T-helper 17 cell (primary cell): ENCODE measurements at places on chromosomes 12 and 14. TPM values are rescaled to one million over a fixed set of nuclear protein-coding genes. Genes with fewer than 3 reads are reported as not detected.

DNA sequence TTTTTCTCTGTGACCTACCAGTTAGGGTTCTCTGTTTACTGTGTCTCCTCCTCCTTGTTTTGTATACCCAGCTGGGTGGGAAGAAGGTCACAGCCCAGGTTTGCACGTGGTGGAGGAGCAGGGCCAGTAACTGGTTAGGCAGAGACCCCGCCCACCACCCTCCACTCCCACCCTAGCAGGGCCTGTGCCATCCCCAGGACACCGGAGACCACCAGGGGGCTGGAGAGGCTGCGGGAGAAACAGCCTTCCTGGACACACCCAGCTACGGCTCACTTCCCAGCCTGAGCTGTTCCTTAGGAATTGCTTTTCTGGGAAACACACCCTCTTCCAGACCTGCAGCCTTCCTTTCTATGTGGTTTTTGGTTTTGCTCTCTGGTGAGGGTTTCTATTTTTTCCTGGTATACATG lies 21.1 kb downstream of the BDKRB2 start:
- no peaks in the 10 kb centered on the region for H3K36me3 ChIP-seq
- no peak overlapping the region for H3K4me3 ChIP-seq
- H3K4me1 ChIP-seq, result peaks cover 2% of the 10 kb centered on the region

DNA sequence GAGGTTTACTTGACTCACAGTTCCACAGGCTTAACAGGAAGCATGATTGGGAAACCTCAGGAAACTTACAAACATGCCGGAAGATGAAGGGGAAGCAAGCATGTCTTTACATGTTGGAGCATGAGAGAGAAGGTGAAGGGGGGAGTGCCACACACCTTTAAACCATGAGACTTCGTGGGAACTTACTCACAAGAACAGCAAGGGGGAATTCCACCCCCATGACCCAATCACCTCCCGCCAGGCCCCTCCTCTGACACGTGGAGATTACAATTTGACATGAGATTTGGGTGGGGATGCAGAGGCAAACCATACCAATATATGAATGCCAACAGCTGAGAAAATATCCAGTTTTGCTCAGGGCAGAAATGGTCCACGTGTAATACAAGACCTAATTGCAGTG lies 518.6 kb downstream of the VRK1 start:
- no peaks in the 10 kb centered on the region for H3K36me3 ChIP-seq
- DNase-seq, result no peak
- no peak overlapping the region for H3K4me3 ChIP-seq
- H3K27me3 ChIP-seq, result no peaks in the 10 kb centered on the region

GRCh38 chr14:72519543-72519942 lies 374.4 kb downstream of the DPF3 start:
- peaks cover 32% of the 10 kb centered on the region for H3K4me1 ChIP-seq
- peak overlapping the region; percentile 69 for H3K27ac ChIP-seq
- no peaks in the 10 kb centered on the region for H3K36me3 ChIP-seq
- DNase-seq, result no peak

DNA sequence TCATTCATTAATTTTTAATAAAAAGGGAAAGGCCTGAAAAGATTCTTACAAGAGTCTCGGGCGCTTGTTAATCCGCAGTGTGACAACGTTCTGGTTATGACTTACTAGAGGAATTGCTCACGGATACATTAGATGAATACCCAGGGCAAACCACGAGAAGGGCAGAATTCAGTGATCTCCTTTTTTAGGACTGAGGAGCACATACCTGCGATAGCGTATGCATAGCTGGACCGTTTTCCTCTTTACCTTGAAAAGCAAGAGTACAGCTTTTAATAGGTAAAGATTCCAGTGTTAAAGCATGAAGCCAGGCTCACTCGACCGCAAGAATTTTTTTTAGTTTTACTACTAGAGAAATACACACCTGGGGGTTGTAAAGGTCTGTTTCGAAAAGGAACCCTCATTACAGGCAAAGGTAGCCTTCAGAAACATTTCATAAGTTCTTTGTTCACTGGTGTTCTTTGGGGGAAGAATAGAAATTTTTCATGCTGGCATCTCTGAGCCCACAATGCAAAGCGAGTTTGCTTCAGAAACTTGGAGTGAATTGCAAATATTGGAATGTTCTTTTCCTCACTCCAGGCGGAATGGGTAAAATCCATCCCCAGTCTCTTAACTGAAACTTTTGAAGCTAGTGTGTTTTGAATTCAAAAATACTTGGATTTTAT lies 953 bp downstream of the MAPK1IP1L start:
- H3K27ac ChIP-seq, result peak overlapping the region; percentile 93
- peaks cover 29% of the 10 kb centered on the region for H3K4me1 ChIP-seq
- DNase-seq, result no peak

Gene APOLD1
- 5.1 TPM for total RNA-seq
